ENCODE measurements at places on chromosomes 2 and 18.

- peak; percentile 15 for DNase-seq
Measured at GRCh38 chr2:231711677-231712450, 3.5 kb downstream of the PTMA start.

- no peak for DNase-seq
Measured at GRCh38 chr2:24380820-24381219, 20.5 kb upstream of the ITSN2 start.

DNA sequence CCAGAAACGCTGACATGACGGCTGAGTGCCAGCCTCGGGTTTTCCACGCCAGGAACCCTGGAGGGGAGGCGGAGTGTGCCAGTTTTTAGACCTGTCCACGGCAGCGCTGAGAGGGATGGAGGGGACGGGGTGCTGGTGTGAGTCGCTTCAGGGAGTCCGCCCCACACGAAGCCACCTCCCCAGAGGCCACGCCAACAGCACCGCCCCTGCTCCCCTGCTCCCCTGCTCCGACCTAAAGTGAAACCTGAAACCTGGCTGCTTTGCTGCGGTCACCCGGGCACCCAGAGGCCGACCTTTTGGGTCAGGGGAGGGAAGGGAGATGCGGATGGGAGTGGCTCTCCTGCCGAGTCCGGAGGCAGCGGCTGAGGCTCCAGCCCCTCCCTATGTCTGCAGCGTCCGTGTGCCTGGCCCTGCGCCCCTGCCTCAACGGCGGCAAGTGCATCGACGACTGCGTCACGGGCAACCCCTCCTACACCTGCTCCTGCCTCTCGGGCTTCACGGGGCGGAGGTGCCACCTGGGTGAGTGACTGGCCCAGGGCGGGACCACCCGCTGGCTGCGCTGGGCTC is 38.1 kb downstream of the SNED1 start:
- peak; percentile 6 for DNase-seq

DNA sequence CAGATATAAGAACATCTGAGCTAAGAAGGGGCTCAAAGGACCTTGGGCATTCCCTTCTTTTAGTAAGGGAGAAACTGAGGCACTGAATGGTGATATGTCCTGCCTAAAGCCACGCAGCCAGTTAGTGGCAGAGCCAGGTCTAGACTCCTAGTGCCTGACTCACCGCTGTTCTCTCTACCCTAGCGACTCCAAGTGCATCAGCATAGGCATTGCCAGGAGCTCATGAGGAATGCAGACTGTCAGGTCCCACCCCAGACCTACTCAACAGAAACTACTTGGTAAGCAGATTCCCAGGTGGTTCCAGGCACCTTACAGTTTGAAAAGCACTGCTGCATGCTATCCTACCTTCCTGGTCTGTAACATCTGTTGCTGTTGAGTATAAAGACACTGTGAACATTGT is 158.9 kb downstream of the MSH2 start:
- DNase-seq, result no peak

- DNase-seq, result no peak
Measured at GRCh38 chr2:130844161-130844560, 7.4 kb downstream of the ARHGEF4 start.

GRCh38 chr18:28175930-28176697 is 816 bp downstream of the CDH2 start:
- DNase-seq, result peak; percentile 53

DNA sequence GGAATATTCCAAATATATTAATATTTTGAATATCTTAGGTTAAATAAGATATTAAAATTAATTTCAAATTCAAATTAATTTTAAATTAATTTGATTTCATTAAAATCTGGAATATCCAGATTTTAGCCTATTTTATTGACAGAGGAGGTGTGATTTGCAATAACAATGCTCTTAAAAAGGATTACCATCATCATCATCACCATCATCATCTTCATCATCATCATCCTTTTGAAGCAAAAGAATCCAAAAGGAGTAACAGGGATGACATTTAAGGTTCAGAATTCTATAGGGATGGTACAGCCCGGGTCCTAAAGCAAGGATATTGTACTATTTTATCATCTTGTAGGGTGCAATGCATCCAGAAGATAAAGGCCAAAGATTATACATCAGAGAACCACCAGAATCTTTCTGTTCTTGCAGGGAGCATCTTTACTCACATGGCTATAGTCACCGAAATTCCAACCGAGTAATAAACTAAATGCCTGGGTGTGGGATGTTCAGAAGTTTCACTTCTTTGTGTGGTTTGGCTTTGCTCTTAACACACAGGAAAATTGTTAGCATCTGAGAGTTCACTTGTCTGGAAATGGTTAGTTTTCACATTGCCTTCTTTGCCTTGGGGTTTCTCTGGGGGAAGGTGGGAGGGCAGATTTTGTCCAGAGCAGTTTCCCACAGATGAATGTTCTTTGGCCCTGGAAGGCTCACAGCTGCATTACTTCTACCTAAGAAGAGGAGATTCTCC is 99.1 kb upstream of the ITGA6 start:
- no peak for DNase-seq

GRCh38 chr18:3679241-3679640 is 229.3 kb downstream of the TGIF1 start:
- no peak for DNase-seq

DNA sequence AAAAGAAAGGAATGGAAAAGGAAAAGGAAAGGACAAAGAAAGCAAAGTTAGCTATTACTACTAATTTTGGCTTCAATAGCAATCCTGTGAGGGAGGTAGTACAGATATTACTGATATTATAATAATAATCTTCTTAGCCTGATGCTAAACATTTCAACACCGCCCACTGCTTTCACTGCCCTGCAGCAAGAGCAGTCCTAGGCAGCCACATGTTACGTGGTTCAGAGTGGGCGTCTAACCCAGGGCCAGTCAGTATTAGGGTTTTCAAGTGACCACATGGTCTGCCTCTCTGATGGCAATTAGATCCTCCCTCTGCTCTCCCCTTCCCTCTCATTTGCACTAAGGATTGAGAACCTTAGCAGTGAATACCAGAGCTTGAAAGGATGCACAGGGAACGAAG is 83.7 kb upstream of the ZNF397 start:
- DNase-seq, result no peak

- DNase-seq, result no peak
Measured at GRCh38 chr18:7830468-7830867, 263.4 kb downstream of the PTPRM start.

DNA sequence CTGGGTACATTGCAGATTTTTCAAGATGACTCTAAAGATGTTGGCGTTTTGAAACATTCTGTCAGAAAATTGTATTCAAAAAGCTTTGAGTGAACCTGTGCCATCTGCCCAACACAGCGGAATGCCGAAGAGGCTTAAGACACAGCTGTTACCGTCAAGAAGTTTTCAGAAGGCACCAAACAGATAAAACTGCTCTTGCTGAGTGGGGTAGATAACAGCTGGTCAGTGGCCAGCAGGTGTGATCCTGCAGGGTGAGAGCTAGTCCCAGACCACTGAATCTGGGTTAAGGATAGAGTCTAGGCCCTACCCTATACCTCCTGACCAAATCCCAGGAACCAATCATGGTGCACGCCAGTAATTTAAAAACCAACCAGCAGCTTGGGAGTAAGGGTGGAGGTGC is 60.5 kb upstream of the B3GNT7 start:
- no peak for DNase-seq

DNA sequence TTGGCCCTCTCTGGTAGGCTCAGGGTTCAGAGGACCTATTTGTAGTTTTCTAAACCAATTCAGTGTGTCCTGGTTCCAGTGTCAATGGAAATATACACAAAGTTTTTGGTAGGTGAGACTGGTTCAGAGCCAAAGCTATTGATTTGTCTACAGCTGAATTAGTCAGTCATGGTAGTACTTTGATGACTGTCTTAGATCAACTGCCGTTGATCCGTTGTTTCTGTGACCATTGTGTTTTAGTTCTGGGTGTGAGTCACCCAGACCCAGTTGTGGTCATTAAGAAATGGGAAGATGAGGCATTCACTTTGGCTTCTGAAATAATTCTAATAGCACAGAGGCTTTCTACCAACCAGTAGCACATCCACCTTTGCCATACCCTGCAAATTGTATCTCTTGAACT is 16.0 kb upstream of the RPE start:
- no peak for DNase-seq

DNA sequence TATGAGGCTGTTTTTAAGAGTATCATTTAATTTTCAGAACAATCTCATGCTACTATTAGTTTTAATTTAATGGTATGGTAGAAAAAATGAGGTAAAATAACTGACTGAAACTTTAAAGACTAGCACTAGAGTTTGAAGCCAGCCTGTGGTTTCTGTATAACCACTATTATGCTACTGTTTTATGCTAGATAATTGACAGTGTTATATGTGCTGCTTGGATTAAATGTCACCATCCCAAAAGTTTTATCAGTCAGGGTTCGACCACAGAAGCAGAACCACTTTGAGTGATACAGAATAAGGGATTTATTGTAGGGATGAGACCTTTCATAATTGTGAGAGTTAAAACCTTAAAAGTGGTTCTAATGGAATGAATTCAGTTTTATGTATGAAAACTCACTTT is 271.6 kb downstream of the PTGR3 start:
- no peak for DNase-seq

DNA sequence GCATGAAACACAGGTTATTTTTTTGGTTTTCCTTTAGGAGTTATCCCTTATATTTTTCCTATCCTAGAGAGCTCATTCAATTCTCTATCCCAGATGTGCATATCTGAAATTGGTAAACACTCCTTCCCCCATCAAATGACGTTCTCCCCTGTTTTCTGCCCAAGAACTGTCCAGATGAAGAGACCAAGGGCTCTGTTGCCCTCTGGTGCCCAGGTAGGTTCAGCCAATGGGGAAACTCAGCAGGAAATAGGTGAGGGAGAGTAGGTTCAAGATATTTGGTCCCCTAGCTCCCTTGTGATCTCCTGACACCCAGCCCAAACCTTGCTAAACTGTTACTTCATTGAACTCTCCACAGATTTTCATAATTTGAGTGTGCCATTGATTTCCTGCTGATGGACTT is 14.1 kb upstream of the INO80C start:
- DNase-seq, result no peak

GRCh38 chr18:13187498-13187897 is 31.1 kb upstream of the LDLRAD4 start:
- DNase-seq, result no peak

- no peak for DNase-seq
Measured at GRCh38 chr2:127330753-127331152, 36.8 kb upstream of the ERCC3 start.

- no peak for DNase-seq
Measured at GRCh38 chr2:151261977-151262291, 271 bp upstream of the RBM43 start.

DNA sequence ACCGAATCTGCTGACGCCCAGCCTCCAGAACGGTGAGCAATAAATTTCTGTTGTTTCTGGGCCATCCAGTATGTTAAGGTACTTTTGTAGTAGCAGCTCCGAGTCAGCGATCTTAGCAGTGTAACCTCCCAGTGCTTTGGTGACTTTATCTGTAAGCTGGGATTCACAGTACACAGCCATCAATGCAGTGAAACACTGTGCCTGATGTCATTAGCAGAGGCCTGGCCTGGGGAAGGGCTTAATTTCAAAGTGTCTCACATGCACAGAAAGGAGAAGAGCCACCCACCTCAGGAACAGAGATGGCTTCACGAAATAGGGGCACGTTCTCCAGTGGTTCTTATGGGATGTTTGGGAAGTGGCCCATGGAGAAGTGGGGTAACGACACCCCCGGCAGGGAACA is 281.2 kb downstream of the PHLPP1 start:
- DNase-seq, result no peak

- peak; percentile 56 for DNase-seq
Measured at GRCh38 chr2:206424134-206424533, 19.2 kb upstream of the ADAM23 start.

DNA sequence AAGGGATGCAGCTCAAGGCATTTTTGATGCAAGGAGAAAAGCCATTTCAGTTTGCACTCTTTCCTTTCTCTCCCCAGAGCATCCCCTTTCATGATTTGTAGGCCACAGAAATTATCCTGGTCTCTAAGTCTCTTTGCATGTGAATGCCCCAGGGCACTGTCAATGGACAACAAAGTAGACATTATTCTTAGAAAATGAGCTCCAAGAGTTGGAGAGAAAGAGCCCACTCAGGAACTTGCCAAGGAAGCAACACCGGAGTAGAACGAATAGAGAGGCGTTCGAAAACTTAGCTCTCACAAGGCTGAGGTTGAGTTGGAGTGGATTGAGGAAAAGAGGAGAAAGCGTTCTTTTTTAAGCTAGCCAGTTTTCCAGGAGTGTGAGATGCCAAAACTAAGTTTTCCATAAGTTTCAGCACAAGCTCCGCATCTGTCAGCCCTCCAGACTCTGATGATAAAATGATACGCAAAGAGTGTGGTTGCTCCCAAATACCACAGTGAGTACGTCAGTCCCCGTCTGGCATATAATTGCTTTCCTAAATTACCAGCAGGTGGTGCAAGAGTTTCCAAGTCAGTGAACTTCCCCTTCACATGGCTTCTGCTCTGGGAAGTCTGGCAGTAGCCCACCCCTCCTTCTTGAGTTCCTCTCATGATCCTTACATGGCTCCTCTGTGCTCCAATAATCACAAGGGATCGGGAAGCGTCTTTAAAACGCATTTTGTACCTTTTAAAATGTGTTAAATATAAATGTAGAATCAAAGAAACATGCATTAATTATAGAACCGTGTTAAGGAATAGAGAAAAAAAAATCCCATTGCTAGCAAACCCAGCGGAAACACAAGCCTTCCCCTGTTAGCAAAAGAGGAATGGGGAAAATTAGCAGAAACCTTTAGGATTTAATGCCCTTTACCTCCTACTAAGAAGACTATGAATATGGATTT is 1060.6 kb upstream of the FANCL start:
- peak; percentile 72 for DNase-seq

DNA sequence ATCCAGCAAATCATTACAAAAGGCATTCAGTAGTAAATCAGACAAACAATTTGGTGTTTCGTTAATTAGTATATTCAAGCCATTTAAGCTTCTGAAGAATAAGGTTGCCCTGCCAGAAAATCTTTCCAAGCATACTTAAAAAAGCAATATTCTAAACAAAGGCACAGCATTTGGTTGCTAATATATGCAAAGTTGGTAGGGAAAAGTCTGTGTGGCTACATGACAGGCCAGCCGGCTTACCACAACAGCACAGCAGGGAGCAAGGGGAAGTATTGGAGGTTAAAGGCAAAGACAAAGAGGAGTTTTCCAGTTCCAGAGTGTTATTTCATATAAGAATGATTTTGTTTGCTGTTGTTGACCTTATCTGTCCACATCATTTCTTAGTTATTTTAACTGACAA is 282.3 kb downstream of the MBD5 start:
- DNase-seq, result no peak

GRCh38 chr18:56152551-56153310 is 485.7 kb downstream of the TXNL1 start:
- no peak for DNase-seq

- no peak for DNase-seq
Measured at GRCh38 chr18:55763805-55764204, 175.8 kb upstream of the TCF4 start.

- DNase-seq, result no peak
Measured at GRCh38 chr18:62577765-62578164, 54.9 kb downstream of the ZCCHC2 start.

DNA sequence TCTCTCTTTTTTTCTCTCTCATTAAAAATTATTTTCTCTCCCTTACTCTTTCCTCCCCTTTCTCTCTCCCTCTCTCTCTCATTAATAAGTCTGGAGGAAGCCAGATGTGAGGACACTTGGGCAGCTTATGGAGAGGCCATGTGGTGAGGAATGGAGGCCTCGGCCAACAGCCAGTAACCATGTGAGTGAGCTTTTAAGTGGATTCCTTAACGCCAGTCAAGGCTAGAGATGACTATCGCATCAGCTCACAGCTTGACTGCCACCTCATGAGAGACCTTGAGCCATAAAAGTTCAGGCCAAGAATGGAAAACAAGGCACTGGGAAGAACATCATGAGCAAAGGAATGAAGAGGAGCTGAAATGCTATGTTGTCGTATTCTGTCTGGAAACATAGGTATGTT is 39.1 kb downstream of the ETAA1 start:
- peak; percentile 14 for DNase-seq

GRCh38 chr2:6342273-6342920 is 523.3 kb downstream of the CMPK2 start:
- no peak for DNase-seq

Data from mesenchymal stem cell (in vitro differentiated cells and primary cell).